ENCODE measurements at places on chromosomes 11 and 22. TPM values are rescaled to one million over a fixed set of nuclear protein-coding genes. Genes with fewer than 3 reads are reported as not detected.

GRCh38 chr22:27205492-27206373 lies 548.3 kb downstream of the MIAT start:
- no peak for DNase-seq

DNA sequence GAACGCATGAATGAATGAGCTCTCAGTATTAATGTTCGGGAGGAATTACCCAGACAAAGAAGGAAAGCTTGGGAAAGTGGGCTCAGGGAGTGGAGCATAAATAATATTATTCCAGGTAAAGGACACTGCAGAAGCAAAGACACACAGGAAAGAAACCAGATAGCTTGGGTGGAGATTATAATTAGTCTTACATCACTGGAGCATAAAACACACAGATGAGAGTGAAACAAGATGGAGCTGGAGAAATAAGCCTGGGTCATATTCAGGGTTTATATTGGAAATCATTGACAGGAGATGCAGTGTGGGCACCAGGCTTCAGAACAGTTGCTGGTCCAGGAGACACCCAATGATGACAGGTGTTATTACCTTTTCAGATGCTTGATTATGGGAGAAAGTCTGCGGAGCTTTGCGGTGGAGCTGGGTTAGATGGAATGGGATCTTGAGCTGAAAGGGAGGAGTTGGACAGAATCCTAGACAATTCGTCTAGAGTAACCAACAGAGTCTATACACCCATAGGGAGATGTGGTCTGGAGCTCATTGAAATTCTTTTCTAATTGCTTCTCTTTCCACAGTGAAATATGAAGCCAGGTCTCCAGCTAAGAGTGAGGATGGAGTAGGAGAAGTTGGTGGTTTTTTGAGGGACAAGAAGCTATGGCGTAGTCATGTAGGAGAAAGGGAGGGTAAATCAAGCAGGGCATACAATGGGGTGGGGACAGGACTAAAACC lies 227.2 kb downstream of the FAM76B start:
- peak; percentile 38 for DNase-seq

DNA sequence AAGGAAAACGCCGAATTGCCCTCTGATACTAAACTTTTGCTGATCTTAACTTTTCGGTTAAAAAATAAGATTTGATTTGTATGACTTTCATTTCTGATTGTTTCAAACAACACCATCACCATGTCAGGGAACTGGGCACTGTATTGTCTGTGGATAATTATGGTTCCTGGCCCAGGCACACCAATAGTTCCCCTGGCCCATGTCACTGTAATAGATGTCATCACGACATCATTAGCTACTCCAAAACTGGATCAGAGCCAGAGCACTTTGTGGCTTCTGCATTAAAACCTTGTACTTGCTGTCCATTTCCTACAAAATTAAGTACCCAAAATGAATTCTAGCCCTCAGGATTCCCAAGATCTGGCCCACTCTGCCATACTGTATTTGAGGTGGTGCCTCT lies 119.5 kb upstream of the NARS2 start:
- no peak for DNase-seq

- no peak for DNase-seq
Measured at GRCh38 chr11:31437742-31438435, 68.2 kb downstream of the DNAJC24 start.

- no peak for DNase-seq
Measured at GRCh38 chr11:129704831-129705230, 110.8 kb upstream of the TMEM45B start.

SLC25A18 gene
- polyA plus RNA-seq = 1.9 TPM

FGF3 gene
- polyA plus RNA-seq = not detected

RRAS2 gene
- polyA plus RNA-seq = 46.8 TPM

LRRN4CL gene
- polyA plus RNA-seq = 1.0 TPM

Measured in renal pelvis (tissue), 12 donors.